ENCODE measurements at places on chromosomes 7 and 10. TPM values are rescaled to one million over a fixed set of nuclear protein-coding genes. Genes with fewer than 3 reads are reported as not detected.

ZNF485 gene
- 1.6 TPM for total RNA-seq

SMNDC1 gene
- 6.8 TPM for total RNA-seq

CTAGE8 gene
- 0.43 TPM for total RNA-seq

CPVL gene
- total RNA-seq = not detected

WNT8B gene
- total RNA-seq = not detected

ACTL6B gene
- not detected for total RNA-seq

CCDC172 gene
- not detected for total RNA-seq

CNNM1 gene
- 3.5 TPM for total RNA-seq

ADRB1 gene
- not detected for total RNA-seq

- DNase-seq = no peak
Observed at GRCh38 chr10:118969014-118969413, 60.5 kb upstream of the NANOS1 start.

DNA sequence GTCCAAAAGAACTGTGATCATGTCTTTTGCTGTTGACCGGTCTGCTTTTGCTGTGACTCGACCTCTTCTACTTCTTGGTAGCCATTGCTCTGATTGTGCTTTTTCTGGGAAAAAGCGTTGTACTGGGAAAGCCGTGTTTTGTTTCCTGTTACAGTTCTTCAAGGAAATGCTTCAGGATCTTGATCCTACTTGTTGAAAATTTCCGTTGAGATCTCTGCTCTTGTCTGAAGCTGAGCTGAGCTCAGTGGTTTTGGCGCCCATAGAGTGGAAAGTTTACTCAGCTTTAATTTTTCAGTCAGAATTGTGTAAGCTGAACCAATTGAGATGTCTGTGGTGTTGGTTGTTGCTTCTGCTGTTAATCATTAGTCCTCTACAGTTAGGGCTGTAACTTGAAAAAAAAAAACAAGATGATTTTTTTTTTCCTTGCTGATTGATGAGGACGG lies 302.2 kb downstream of the CCDC3 start:
- DNase-seq = peak; percentile 58

DNA sequence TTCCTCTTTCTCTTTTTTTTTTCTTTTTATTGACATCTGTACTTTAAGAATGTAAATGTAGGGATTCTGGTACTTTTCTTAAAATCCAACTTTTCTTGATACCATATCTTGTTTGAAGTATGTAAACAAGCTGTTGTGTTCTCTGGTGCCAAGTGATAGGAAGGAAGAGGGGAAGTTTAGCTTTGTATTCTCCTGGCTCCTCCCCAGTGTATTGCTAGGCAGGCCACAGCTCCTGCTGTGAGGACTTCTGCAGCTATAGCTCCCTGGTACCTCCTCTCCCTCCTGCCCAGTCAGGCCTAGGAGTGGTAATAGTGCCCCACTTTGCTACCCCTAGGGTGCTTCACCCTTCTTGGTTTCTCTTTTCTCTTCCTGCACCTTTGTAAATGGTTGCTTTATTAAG lies 45.3 kb upstream of the SP8 start:
- DNase-seq = no peak

DNA sequence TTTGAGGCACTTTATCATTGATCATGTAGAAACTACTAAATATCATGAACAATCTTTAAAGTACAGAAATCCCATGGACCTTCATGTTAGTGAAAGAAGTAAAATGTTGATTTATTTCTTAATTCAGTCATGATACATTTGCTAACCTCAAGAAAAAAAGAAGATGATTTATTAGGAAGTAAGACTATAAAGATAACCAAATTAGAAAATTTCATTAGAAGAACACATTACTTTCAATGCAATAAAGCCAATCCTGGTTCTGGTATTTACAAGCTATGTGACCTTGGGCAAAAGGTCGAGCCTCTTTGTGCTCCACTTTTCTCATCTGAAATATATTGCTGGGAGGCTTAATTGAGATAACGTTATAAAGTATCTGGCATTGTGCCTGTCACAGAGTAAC lies 365.0 kb downstream of the KIF20B start:
- peak; percentile 11 for DNase-seq

GRCh38 chr10:99610221-99610620 lies 10.0 kb downstream of the SLC25A28 start:
- DNase-seq = no peak

- DNase-seq = no peak
Observed at GRCh38 chr10:33556620-33557019, 222.2 kb upstream of the NRP1 start.

DNA sequence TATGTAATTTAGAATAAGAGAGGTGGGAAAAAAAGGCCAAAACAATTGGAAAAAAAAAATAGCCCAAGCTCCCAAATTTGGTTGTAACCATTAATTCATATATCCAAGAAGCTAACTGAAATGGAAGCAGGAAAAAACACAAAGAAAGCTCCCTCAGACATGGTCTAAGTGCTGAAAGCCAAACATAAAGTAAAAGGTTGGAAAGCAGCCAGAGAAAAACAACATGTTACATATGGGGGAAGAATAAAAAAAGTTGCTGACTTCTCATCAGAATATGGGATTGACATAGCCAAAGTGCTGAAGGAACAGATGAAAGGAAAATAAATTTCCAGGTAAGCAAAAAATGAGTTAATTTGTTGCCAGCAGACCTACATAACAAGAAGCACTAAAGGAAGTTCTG lies 40.3 kb downstream of the PDZD8 start:
- DNase-seq = no peak

DNA sequence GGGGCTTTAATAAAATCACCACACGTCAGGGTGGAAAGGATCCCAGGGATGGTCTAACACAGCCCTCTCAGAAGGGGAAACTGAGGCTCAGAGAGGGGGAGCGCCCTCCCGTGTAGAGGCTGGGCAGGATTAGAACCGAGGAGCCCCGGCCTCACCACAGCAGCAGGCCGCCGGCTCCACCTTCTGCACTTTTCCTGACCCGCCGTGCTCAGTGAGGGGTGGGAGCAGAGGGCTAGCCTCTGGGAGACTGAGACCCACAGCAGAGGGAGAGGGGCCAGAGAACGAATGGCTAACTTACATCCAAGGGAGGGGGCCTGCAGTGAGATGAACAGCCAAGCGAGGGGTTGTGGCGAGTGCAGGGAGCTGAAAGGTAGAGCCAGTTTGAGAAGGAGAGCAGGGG lies 79.5 kb downstream of the COL13A1 start:
- DNase-seq = no peak

GRCh38 chr10:48799341-48800006 lies 114.8 kb downstream of the WDFY4 start:
- no peak for DNase-seq

DNA sequence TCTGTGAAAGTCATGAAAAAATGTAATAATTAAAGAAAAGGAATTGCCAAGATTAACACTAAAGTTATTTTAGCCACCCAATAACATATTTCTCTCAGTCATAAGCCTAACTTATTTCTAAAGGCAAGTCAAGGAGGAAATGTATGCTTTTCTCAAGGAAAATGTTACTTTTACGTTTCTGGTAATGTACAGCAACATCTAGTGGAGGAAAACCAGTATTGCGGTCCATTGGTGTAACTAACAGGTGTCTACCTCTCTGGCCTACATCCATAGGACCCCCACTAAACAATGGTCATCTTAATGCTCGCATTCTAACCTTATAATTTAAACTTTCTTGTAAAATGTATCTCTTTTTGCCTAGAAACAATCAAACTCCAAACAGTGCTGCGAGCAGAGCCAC lies 437.5 kb downstream of the KIF20B start:
- DNase-seq = peak; percentile 6

- DNase-seq = no peak
Observed at GRCh38 chr10:49595713-49596492, 14.2 kb upstream of the SLC18A3 start.

GRCh38 chr7:76302347-76303201 lies at the start of gene HSPB1:
Gene HSPB1, plus strand, starts transcription at chr7:76302673. Its CDS starts 40 bp downstream, at chr7:76302713.
- peak; percentile 91 for DNase-seq

- no peak for DNase-seq
Observed at GRCh38 chr10:118581340-118581739, 14.1 kb downstream of the PRLHR start.

DNA sequence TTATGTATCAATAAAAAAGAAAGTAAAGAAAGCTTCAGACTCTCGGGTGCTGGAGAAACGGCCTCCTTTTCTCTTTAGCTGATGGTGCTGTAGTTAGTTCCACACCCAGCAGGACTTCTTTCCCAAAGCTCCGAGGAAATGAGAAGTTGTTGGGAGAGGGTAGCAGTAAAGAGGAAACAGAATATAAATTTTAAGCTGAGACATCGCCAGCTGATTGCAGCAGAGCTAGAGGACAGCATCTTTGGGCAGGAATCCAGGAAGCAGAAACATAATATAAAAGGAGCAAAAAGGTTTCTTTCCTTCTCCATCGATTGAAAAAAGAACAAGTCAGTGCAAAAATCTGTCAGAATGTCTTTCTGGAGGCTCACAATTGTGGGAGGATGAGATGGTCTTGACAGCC lies 616.9 kb upstream of the FOXK1 start:
- DNase-seq = peak; percentile 1

DNA sequence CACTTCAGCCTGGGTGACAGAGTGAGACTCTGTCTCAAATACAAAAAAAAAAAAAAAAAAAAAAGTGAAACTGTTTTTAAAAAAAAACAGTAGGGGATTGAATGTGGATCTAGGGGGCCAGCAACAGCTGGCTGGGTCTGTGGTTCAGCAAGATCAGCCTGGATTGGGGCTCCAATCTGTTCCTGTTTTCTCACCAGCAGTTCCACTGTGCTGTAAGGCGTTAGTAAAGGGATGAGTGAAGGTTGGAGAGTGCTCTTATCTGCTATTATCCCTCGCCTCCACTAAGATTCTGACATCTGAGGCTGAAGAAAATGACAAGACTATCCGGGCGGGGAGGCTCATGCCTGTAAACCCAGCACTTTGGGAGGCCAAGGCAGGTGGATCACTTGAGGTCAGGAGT lies 41.6 kb upstream of the GTF2IRD1 start:
- no peak for DNase-seq

DNA sequence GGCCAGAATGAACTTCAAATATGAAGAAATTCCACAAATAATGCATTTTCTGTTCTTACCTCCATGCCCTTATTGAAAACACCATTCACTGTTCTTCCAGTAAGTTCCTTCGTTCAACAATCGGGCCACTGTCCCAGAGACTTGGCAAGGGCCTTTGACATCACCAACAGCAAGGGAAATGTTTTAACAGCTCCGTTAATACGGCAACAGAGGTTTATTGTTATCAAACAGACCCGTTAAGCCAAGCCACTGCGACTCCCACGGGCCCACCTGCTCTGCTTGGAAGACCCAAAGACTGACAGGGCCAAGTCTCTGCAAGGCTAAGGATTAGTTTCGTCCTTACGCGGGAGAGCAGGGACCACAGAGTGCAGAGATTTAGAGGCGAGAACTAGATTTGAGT lies 43.4 kb upstream of the LYZL1 start:
- no peak for DNase-seq

- DNase-seq = peak; percentile 69
Observed at GRCh38 chr7:19491821-19492452, 216.9 kb downstream of the POLR1F start.

DNA sequence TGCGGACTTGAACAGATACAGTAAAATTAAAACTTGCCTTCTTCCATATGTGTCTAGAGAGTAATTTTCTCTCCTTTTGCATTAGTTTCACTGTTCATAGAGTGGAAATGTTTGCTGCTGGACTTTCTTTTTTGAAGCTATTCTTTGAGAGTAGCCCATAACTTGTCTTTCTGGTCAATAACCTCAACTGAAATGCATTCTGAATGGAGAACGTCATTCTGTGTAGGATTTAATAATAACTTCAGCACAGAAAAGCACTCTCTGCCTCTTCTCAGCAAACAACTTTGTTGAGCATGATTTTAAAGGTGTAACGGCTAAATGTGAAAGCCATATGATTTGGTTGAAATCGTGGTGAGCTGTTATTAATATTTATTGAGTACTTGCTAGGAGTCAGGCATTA lies 111.8 kb downstream of the CUX1 start:
- no peak for DNase-seq

All from fibroblast of villous mesenchyme (primary cell).